ENCODE measurements at places on chromosomes 12 and 14. TPM values are rescaled to one million over a fixed set of nuclear protein-coding genes. Genes with fewer than 3 reads are reported as not detected.

- DNase-seq: no peak
These were observed 17.1 kb upstream of the PUS1 start for GRCh38 chr12:131911851-131912477.

- no peak for DNase-seq
These were observed 144.7 kb downstream of the GPHN start for GRCh38 chr14:66652525-66653106.

- no peak for DNase-seq
These were observed 81.9 kb downstream of the NINJ2 start for GRCh38 chr12:581321-581720.

GRCh38 chr14:66045572-66046021 lies 440.6 kb upstream of the CCDC196 start:
- DNase-seq: no peak

BICDL1 gene
- 14.9 TPM for polyA plus RNA-seq

DNA sequence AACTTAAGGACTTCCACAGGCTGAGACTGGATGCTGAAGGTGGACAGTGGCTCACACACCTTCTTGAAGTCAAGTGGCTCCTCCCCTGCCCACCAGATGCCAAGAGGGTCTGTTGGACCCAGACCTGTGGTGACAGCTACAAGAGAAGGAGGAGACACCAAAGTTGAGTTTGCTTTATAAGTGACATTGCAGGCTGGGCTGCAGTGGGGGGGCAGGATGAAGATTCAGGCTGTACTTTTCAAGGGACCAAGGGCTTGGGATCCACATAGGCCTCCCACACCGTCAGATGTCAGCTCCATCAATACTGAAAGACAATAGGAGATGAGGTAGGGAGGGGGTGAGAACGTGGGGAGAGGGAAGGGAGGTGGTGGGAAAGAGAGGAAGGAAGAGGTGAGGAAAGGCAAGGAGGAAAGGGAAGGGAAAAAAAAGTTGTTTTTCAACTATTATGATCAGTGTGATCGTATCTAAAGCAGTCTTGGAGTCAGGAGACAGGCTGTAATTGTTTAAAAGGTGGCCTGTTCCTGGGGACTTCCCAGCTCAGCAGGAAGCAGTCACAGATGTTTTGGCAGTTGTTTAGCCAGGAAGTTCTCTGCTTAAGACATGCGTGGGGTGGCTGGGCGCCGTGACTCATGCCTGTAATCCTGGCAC lies 84.1 kb upstream of the RESF1 start:
- peak; percentile 20 for DNase-seq

DNA sequence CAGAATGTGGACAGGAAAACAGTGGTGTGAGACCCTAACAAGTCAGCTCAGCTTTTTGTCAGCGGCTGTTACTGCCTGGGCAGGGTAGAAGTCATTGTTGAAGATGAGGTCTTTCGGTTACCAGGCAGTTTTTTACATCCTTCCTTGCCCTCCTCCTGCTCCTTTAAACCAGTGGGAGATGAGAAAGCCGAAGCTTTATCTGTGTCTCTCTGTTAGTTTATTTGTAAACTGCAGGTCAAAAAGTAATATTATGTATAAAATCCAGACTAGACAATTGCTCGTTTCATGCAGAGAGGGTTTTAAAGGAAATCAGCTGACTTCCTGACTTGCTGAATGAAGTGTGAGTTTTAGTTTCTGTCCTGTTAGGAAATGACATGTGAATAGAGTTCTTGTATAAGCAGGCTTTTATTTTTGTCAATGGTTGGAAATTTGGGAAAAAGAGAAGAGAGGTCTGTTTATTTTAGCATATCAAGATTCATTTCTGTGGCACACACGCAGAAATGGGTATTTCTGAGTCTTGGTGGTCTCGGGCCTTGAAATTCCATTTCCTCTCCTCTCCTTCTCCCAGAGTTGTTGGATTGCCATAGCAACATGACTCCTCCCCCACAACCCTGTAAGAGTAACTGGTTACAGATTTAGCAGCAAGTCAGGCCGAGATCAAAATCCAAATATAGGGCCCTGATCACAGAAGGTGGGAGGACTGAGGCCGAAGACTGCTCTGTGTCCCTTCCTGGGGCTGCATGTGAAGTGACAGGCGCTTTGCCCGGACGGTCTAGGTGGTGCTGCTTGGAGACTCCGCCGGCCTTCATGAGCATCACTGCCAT lies 60.8 kb downstream of the SAMD4A start:
- DNase-seq: peak; percentile 37

IFNG gene
- 0.13 TPM for polyA plus RNA-seq

DTD2 gene
- 15.3 TPM for polyA plus RNA-seq

DNA sequence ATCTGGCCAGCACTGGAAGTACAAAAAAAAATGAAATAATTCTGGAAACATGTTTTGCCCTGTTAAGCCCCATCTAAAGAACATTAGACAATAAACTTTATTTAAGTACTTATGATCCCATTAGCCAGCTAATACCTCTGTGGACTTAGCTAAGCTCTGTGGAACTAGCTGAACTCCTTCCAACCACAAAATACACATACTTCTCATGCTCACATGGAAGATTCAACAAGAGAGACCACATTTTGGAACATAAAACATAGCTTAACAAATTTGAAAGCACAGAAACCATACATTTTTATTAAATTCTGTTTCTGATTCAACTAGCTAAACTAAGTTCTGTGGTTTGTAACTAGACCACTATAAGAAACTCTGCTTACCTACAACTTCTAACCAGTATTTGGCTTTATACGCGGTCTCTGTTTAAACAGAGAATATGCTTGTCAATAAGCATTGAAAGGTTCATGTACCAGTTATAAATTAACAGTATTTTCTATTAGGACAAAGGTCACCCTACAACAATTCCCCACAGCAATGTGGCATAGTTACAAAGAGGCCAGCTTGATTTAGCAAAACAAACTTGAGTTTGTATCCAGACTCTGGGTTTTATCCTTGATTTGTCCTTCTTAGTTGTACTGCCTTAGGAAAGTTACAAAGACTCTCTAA lies 300.1 kb downstream of the C12orf50 start:
- DNase-seq: no peak

KRT5 gene
- polyA plus RNA-seq: 1.8 TPM

DNA sequence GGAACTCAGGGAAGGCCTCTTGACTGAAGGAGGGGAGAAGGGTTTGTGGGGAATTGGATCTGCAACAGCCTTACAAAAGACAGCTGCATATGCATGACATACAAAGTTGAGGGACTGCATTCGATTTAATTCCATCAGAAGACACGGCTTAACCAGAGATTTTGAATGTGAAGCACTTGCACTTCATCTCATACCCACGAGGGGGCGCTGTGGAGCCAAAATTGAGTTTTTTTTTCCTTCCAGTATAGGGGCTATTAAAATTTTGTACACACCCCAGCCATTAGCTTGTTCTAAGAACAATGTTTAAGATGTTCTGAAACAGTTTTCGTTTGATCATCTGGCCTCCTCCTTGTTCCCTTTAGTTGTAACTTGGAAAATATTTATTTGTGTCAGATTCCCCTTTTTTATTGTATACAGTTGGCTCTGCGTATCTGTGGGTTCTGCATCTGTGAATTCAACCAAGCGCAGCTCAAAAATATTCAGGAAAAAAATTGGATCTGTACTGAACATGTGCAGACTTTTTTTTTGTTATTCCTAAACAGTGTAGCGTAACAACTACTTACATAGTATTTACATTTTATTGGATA lies 1.6 kb downstream of the SUDS3 start:
- peak; percentile 53 for DNase-seq

ADAM20 gene
- 0.06 TPM for polyA plus RNA-seq

DNA sequence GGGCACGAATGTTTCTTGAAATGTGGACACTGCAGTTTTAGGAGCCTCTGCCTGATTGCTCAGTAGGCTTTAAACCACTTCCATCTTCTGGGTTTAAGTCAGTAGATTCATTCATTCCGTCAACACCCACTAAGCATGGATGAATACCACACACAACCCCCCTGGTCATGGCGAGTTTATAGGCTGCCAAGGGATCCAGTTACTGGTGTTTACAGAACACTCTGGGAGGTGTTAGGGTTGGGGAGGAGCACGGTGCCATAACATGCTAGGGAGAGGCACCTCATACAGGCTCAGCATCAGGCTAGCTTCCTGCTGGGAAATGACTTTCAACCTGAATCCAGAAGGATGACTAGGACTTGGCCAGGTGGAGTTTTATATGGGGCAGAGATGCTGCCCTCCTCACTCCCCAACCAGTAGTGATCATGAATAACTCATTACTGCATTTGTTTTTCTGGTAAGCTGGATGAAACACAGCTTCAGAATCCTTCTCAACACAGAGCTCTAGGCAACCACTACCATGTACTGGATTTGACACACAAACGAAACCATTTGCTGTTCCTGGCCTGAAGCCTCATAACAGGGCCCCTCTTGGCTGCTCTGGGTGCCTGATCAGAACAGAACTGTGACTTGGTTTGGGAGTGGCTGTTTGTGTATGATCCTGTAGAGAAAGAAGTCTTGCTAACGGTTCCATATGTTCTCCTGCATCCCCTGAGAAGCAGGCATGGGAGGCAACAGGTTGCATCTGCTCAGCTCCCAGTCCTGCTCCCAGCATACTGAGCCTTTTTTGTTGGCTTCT lies 47.9 kb downstream of the FBXW8 start:
- no peak for DNase-seq

VTI1B gene
- polyA plus RNA-seq: 78.4 TPM

DNA sequence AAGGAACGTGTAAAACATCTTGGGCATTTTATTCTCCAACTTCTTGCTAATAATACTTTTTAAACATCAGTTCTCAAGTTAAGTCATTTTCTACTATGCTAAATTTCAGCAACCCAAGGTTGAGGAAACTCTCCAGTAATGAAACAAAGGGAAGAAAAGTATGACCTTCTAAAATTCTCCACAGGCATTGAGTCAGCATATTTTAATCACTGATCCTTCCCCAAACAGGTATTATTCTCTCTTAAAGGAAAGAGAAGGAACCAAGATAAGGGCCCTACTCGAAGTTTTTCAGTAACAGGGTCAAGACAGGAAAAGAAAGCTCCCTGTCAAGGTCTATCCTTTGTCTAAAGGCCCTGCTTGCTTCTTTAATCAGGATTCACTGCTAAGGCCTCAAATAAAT lies 3.0 kb downstream of the KICS2 start:
- DNase-seq: peak; percentile 37

RNASE7 gene
- 0.09 TPM for polyA plus RNA-seq

GRCh38 chr12:115273456-115273855 lies 589.5 kb upstream of the TBX3 start:
- no peak for DNase-seq

DNA sequence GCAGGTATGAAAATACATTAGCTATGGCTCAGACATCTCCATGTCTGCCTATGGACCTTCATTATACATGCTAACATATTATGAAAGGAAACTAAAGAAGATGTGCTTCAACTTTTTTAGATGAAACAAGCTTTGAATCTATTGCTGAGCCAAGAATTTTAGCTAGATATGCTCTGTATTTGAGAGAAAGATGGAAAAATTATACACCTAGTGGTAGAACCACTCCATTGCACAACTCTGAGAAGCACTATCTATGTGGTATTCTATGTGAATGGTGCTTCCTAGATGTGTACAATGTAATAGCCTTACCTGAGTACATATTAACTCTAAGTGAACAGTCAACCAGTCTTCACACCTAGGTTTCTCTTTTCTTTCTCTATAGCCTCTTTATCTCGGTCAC lies 17.3 kb downstream of the EPYC start:
- no peak for DNase-seq

PTPRB gene
- 7.2 TPM for polyA plus RNA-seq

ZC3H10 gene
- polyA plus RNA-seq: 4.5 TPM

DNA sequence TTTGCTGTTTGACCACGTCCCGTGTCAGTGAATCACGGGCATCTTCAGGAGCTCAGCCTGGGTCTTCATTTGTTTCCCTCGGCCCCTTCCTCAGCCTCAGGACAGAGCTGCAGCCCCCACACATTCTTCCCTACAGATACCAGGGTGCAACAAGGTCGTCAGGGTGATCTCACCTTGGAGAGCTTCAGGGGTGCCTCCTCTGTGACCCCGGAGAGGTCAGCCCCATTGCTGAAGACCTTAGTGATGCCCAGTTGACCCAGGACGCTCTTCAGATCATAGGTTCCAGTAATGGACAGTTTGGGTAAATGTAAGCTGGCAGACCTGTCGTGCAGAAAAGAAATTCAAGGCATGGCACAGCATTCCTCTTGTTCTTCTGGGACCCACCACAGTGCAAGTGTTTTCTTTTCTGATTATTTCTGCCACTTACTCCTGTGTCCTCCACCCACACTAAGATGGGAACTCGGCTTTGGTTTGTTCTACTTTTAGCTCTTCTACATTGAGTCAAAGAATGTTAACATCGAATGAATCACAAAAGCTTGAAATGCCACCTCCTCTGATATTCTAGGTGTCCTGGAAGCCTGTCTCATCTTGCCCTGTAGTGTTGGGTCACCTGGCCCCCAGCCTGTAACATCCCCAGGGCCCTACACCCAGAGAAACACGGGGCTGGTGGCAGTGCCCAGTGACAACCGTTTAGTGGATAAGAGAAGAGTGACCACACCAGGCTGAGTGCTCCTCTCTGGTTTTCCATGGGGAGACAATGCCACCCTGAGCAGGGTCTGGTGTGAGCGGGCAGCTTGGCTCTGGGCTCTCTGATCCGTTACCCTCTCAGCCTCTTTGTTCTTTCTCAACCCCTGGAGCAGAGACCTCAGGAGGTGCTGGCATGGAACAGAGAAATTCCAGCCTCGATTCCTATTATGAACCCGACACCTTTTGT lies 8.8 kb downstream of the SERPINA1 start:
- no peak for DNase-seq

- no peak for DNase-seq
These were observed 29.3 kb downstream of the HMGA2 start for GRCh38 chr12:65853489-65854157.

PTHLH gene
- polyA plus RNA-seq: 0.60 TPM

GRCh38 chr12:93302331-93303229 lies 75.1 kb upstream of the NUDT4 start:
- DNase-seq: no peak

GRCh38 chr12:19411234-19412204 lies 27.8 kb upstream of the AEBP2 start:
- DNase-seq: no peak

CIROP gene
- polyA plus RNA-seq: 0.01 TPM

DNA sequence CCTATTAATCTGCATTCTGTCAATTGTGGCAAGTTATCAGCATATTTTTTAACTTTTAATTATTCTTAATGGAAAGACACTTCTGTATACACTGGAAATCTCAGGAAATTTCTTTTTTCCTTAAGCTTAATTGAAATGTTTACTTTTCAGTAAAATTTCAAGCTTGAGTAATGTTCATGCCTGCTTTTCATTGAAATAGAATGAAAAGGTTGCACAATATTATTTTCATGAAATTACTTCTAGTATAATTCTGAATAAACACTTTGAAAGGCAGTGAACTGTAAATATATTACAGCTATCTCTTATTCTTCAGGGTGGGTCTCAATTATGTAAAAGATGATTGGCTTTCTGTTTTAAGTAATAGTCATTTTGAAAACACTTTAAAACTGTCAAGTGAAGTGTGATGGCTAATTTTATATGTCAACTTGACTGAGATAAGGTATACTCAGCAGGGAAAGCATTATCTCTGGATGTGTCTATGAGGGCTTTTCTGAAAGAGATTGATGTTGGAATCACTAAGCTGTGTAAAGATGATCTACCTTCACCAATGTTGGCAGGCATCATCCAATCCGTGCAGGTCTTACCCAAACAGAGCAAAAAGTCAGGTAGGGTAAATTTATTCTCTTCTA lies 29.9 kb downstream of the CLEC2D start:
- DNase-seq: no peak

Measured in large intestine (tissue), 12 donors.